CD8-positive, alpha-beta T cell (primary cell): ENCODE measurements at places on chromosomes 5 and 9.

DNA sequence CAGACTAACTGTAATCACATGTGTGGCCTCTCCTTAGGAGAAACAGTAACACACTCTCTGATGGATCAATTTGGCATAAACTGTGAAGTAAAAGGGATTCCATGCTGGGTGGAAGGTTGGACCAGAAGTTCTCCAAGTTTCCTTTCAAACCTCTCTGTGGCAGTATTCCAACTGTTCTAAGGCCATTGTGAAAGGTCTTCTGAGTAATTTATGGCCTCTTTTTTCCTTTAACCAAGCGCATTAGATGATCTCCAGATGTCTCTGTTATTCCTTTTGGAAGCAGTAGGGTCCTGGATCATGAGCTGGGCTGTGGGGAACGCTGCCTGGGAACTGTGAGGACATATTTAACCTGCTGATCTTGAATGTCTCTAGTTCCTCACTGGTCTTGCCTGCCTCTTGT is 80.6 kb upstream of the IL6ST start:
- no peak for DNase-seq

GRCh38 chr5:87413343-87413645 is 564 bp upstream of the CCNH start:
- DNase-seq: no peak

DNA sequence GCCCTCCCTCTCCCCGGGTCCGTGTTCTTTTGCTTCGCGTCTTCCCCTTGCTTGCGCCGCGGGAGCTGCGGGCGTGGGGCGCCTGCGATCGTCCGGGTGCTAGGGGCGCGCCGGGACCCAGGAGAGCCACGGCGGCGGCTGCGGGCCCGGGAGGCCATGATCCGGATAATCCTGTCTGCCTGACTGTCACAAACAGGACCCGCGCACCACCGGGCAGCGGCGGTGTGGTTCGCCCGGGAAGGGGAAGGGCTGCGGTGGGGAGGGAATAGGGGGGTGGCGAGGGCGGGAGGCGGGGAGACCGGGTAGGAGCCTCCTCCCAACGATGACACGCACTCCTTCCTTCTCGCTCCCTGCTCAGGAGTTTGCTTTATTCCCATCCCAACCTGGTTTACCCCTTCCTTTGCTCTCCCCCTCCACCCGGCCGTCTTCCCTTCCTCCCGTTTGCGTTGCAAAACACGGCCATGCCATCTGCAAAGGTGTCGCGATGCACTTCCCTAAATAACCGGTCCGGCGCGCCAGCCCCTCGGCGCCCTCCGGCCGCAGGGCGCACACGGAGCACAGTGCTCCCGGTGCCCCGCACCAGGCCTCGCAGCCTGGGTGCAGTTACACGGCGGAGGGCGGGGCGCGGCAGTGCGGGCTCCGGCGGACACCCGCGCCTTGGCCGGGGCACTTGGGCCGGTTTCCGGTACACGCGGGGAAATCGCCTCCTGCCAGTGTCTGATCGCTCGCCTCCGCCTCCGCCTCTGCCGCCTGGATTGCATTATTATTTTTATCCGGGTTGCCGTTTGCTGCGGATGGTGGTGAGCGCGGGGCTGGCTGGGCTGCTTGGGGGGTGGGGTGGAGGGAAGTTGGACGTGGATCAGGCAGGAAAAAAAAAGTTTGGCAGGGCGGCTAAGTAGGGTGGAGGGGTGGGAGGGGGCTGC is 1.5 kb downstream of the SMARCA2 start:
- DNase-seq: peak; percentile 76

DNA sequence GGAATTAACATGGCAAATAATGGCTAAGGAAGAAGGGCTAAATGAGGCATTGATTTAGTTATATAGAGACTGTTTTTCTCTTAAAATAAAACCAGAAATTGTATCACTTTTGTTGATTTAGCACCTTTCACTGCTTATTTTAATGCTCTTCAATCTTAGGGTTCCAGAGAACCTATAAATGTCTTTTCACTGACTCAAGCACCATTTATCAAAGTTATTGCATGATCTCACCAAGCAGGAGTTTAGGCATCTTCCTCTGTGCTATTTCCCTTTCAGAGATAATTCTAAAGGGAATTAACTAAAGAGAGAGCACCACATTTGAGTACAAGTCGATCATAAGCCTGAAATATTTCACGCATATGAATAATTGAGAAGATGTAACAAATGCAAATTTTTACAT is 357.1 kb downstream of the CDH18 start:
- DNase-seq: no peak

DNA sequence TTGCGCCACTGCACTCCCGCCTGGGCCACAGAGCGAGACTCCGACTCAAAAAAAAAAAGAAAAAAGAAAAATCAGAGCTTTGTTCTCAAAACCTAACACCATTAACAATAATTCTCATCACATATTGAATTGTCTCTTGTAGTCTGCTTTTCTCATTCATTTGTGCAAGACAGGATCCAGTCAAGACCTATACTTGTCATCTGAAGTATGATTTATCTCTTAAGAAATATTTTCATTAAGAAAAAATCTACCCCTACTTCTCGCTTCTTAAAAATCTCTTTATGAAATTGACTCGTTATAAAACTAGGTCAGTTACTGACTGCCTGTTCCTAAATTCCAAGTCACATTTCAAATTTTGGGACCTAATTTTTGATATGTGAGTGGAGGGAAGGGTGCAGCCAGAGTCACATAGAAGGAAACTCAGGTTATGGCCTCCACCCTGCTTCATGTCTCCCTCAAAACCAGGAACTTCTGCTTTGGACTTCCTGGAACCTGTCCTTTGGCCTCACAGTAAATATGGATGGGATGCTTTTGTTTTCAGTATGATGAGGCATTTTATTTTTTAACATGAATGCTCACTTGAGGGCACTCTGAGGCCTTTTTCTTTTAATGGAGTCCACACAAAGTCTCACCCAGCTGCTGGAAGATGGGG is 18.9 kb downstream of the ZNF169 start:
- DNase-seq: no peak
